ENCODE measurements at places on chromosomes 2 and 18. TPM values are rescaled to one million over a fixed set of nuclear protein-coding genes. Genes with fewer than 3 reads are reported as not detected.
A peak's percentile ranks its signal among the peaks of the same experiment; 100 is the strongest.

Gene ELOA2
- not detected for total RNA-seq

Gene SRD5A2
- 0.17 TPM for total RNA-seq

DNA sequence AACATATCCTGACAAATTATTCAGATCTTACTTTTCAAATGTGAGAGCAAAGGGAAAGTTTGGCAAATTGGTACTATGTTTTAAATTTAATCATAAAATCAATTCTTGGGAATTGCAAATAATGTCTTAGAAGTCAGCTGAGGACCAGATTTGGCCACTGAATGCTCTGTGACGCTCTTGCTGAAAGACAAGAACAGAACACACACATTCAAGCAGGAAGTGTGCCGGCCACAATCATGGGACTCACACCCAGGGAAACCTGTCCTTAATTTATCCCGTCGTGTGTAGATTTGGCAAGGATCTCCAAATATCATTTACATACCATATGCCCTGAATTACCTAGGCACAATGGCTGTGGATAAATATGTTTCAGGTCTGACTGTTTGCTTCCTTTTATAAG, 253.1 kb downstream of the TCF4 start:
- peak overlapping the region; percentile 37 for H3K27ac ChIP-seq
- H3K4me3 ChIP-seq, result no peak overlapping the region
- H3K36me3 ChIP-seq, result no peaks in the 10 kb centered on the region
- no peaks in the 10 kb centered on the region for H3K27me3 ChIP-seq

- H3K4me3 ChIP-seq, result no peak overlapping the region
- H3K4me1 ChIP-seq, result peaks cover 5% of the 10 kb centered on the region
- no peak overlapping the region for H3K27ac ChIP-seq
- H3K27me3 ChIP-seq, result no peaks in the 10 kb centered on the region
- no peak for DNase-seq
Observed at GRCh38 chr2:224901121-224901676, 141.1 kb downstream of the DOCK10 start.
